Stimulated activated CD4-positive, alpha-beta T cell treated with anti-CD3 and anti-CD28 coated beads, TNF-alpha, amount 100 ng/mL, for 1 hour (primary cell): ENCODE measurements at places on chromosomes 2 and 18.

GRCh38 chr2:37631292-37631691, 40.1 kb downstream of the CDC42EP3 start:
- DNase-seq: no peak

- no peak for DNase-seq
Observed at GRCh38 chr2:112121682-112122254, 16.4 kb upstream of the FBLN7 start.

DNA sequence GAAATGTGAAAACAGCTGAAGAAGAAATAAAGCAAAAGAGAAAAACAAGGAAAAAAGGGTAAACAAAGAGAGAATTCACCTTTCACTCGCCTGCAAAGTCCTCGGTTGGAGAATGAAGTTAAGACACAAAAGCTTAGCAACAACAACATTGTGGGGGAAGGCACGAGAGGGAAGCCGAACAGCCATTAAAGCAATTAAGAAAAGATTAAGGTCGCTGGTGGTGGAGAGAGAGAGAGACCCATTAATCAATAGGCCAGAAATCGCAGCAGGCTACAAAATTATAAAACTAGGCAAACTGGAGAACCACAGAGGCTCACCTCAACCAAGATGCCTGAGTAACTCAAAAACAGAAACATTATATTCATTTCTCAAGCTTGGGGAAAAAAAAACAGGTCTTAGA, 120.0 kb upstream of the SIX3 start:
- DNase-seq: no peak

DNA sequence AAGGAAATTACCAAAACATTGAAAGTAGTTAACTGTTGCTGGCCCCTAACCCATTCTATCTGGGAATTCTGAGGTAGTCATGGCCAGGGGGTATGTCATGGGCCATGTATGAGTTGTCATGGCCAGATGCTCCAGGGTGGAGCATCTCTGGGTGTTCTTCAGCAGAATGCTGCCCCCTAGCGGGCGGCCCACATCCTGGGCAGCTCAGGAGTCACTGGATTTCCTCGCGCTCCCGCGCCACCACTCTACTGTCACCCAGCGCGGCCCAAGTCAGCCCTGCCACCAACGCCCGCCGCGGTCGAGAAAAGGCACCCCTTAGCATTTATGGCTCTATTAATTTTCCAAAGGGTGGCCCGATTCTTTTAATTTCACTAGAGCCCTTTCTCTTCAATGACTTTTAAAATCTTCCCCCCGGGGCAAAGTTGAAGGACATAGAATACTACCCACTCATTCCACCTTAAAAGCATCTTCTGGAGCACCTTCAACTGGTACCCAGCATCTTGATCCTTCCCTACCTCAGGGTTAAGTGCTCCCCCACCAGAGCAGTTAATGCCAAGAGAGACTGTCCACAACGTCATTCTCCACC, 41.6 kb downstream of the PKDCC start:
- no peak for DNase-seq

GRCh38 chr2:771538-771937, 94.3 kb upstream of the TMEM18 start:
- no peak for DNase-seq

DNA sequence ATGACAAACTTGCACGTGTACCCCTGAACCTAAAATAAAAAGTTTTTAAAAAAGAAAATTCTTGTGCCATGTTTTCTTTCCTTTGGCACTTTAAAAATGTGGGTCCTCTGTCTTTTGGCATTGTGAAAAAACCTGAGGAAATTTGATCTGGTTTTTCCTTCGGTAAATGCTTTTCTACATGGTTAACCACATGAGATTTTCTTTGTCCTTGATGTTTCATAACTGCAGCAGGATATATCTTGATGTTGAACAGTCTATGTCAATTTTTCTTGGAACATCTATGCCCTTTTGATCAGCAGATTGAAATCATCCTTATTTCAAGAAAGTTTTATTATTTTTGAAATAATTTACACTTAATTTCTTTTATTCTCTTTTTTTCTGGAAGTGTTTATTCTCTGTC, 109.1 kb downstream of the TMEM17 start:
- DNase-seq: no peak

GRCh38 chr2:191617575-191617974, 60.4 kb upstream of the NABP1 start:
- peak; percentile 32 for DNase-seq

DNA sequence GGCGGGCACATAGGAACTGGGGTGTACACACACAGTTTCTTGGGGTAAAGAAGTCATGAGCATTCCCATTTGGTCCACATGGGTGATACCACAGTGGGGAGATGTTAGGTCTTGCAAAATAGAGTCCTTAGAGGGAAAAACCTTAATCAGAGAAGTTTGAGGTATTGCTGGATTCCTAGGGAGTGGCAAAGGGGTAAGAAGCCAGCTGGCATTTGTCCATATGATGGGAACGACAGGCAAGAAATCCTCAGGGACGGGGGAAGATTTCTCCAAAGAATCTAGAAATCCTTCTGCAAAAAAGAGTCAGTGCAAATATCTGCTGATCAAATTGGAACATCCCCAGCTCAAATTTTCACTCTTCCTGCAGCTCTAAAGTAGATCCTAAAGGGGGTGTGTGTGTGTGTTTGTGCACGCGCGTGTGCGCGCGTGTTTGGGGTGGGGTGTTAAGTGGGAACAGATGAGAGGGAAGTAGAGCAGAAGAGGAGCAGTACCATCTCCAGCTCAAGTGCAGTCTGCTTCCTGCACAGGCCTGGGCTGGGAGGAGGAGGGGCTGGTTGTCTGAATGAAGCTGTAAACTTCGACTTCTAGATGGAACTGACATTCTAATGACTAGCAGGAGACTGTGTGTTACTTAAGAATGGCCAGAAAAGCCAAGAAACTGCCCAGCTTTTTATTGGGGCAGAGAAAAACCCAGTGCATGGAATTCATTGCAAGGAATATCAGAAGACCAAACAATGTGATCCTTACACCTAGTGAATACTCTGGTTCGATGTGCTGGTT, 168.0 kb downstream of the SPP2 start:
- no peak for DNase-seq
